Kidney (tissue), 22 donors: ENCODE measurements at places on chromosomes 1 and 21. TPM values are rescaled to one million over a fixed set of nuclear protein-coding genes. Genes with fewer than 3 reads are reported as not detected.

TPM3 gene
- total RNA-seq: 315 TPM

ACOT11 gene
- total RNA-seq: 24.6 TPM

FTCD gene
- total RNA-seq: 51.6 TPM

HSD3B2 gene
- total RNA-seq: not detected

OVAAL gene
- not detected for total RNA-seq

TP53BP2 gene
- total RNA-seq: 45.9 TPM

CLCA1 gene
- not detected for total RNA-seq

CDK18 gene
- total RNA-seq: 25.7 TPM

RPTN gene
- not detected for total RNA-seq

DRAM2 gene
- total RNA-seq: 31.9 TPM

NCF2 gene
- total RNA-seq: 16.7 TPM

- DNase-seq: no peak
Measured at GRCh38 chr1:55571767-55572166, 356.6 kb upstream of the USP24 start.

GRCh38 chr21:37536616-37537278, 170.2 kb downstream of the DYRK1A start:
- DNase-seq: no peak

DNA sequence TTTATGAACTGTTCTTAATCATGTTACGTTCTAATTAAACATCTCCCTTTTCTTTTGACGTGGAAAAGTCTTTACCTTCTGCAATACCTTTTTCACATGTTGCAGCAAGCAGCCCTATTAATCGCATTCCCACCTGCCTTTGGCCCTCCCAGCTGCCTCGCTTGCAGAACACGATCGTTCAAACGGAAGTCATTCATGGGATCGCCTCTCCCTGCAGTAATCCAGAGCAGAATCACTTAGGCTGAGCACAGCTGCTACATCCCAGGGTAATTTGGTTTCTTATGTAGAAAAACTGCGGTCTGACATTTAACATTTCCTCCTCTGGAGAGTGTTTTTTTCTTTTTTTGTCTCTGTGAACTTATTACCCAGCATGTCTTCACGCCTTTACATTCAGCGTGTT, 206.3 kb downstream of the KIF26B start:
- DNase-seq: no peak

GRCh38 chr21:23394458-23394857, 2212.8 kb downstream of the MRPL39 start:
- DNase-seq: no peak

DNA sequence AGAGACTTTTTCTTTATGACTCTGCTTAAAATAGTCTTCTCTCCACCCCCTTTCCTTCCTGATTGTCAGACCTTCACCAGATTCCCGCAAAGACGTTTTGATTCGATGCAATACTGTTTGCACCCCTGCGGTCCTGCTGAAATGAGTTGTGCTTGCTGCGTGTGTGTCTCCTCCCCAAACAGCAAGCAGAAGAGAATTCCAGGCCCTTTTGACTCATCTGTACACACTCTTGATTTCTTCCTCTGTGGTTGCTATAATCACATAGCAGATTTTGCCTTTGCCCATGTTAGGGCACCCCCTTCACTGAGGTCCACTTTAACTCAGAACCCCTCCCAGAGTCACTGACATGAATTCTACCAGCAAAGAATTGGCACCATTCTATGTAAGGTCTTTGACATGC, 136.5 kb downstream of the ZZZ3 start:
- DNase-seq: no peak

DNA sequence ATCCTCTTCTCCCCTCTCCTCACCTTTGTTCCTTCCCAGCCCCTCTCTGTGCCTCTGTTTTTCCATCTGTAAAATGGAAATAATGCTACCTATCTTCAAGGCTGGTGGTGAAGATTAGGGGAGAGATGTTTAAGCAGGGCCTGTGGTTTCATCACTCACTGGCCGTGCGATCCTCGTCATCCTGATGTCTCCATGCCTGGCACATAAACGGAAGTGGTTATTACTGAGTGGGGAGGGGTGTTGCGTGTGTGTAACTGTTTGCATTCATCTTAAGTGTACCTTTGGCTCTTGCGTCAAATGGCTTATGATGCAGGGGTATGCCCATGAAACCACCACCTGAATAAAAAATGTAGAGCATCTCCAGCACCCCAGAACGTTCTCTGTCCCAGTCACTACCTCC, 17.2 kb upstream of the C1QA start:
- no peak for DNase-seq

GRCh38 chr1:215842905-215843304, 275.8 kb downstream of the KCTD3 start:
- no peak for DNase-seq

- peak; percentile 13 for DNase-seq
Measured at GRCh38 chr1:19877181-19877750, 4.9 kb upstream of the OTUD3 start.

DNA sequence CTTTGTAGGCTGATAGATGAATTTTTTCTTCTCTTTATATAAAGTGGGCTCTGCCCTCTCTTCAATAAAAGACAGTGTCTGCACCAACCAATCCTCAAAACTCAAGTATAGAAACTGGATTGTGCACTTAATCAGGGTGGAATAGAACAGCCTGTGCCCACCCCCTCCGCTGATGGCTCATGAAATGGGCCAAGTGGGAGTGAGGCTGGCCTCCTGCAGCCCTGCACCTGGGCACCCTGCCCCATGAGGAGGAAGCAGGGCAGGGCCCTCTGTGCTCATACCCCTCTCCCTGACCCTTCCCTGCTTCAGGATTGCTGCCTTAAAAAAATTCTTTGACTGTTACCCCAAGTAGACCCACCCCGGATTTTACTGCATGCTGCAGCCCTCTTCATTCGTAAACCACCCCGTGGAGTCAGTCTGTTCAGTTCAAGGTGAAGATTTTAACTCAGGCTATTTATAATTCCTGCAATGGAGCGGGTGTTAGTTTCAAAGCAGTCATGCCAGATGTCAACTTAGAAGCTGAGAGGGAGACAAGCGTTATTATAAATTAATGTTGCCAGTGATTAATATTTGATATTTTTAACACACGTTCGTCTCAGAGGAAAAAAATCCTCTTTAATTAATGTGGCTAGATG, 15.8 kb downstream of the PROK1 start:
- peak; percentile 16 for DNase-seq

- no peak for DNase-seq
Measured at GRCh38 chr21:34715518-34715917, 46.7 kb downstream of the CLIC6 start.

- peak; percentile 69 for DNase-seq
Measured at GRCh38 chr1:4549930-4550329, 104.5 kb upstream of the AJAP1 start.

DNA sequence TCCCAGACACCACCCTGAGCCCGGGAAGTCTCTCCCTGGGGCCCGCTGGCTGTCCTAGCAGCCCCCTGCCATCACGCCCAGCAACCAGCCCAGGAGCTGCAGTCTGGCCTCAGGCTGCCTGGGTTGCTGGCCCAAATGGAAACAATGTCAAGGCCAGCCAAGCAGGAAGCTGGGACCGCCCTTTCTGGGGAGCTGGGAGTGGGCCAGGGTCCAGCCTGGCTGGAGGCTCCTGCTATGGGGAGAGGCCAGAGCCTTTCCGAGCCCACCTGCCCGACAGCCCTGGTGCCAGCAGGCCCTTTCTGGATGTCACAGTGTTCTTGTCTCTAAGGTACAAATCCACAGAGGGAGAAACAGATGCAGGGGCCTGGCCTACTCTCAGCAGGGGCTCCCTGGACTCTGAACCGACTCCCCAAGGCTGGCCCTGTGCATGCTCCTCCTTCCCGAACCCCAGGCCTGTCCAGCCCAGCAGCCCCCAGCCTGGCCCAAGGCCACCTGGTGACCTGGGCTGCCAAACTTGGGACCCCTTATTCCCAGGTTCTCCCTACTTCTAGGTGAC, 1.2 kb upstream of the MMEL1 start:
- no peak for DNase-seq

DNA sequence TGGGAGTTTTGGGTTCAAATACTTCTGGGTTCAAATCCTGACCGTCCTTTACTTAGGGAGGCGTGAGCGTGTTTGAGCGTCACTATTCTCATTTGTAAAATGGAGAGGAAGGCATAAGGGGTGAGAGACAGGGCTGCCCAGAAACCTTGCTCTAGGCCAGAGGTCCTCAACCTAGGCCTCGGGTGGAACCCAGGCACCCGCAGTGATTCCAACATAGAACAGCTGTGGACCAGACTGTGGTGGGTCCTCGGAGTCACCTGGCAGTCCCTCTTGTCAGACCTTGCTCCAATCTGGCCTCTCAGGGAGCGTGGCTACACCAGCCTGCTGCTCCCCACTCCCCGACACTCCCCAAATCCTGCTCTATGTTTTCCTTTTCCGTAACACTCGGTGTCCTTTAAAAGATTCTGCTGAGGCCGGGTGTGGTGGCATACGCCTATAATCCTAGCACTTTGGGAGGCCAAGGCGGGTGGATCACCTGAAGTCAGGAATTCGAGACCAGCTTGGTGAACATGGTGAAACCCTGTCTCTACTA, 116.4 kb downstream of the PGBD5 start:
- DNase-seq: peak; percentile 38

GRCh38 chr1:47622776-47623556, 185.1 kb downstream of the FOXD2 start:
- no peak for DNase-seq

- DNase-seq: no peak
Measured at GRCh38 chr1:177849130-177849529, 120.7 kb downstream of the SEC16B start.

DNA sequence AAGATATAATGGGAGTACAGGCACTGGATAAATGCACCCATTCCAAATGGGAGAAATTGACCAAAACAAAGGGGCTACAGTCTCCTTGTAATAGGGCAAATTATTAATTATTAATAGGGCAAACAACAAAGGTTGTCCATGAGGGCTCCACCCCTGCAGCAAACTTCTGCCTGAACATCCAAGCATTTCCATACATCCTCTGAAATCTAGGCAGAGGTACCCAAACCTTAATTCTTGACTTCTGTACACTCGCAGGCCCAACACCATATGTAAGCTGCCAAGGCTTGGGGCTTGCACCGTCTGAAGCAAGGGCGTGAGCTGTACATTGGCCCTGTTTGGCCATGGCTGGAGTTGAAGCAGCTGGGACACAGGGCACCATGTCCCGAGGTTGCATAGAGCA, 33.7 kb downstream of the TNFSF4 start:
- DNase-seq: no peak

GRCh38 chr21:39461419-39461818, 9.6 kb downstream of the SH3BGR start:
- DNase-seq: no peak

- DNase-seq: no peak
Measured at GRCh38 chr1:168918860-168919741, 187.4 kb upstream of the ATP1B1 start.

GRCh38 chr1:212982430-212983152, 32.2 kb downstream of the VASH2 start:
- no peak for DNase-seq

- DNase-seq: no peak
Measured at GRCh38 chr1:181140891-181141290, 52.4 kb downstream of the IER5 start.
